MCF 10A (cell line): ENCODE measurements at places on chromosomes 6 and 20.
A peak's percentile ranks its signal among the peaks of the same experiment; 100 is the strongest.

DNA sequence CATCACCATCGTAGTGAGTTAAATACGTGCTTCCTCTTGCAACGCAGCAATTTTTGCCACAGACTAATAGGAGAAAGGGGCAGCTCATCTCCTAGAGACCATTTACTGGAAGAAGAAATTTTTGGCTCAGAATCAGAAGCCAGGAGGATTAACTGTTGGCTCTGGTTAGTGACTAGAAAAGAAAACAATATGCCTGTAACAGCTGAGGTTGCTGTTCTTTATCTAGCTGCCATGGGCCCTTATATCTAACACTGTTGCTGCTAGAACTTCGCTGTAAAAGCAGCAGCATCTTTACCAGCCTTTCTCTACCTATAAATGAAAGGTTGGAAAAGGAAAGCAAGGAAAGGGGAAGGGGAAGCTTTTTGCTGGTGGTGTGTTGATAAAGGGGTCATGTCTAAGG is 65.9 kb downstream of the FAM135A start:
- no peak for DNase-seq

- peak; percentile 61 for DNase-seq
Measured at GRCh38 chr20:39627765-39628164, 665.6 kb downstream of the DHX35 start.

- DNase-seq = peak; percentile 58
Measured at GRCh38 chr20:19986419-19986818, 30.7 kb upstream of the NAA20 start.

- no peak for DNase-seq
Measured at GRCh38 chr6:41551086-41551700, 5.0 kb downstream of the FOXP4 start.

- DNase-seq = no peak
Measured at GRCh38 chr6:155889410-155889809, 433.8 kb upstream of the NOX3 start.
